ENCODE measurements at places on chromosomes 3 and 15.
A peak's percentile ranks its signal among the peaks of the same experiment; 100 is the strongest.

DNA sequence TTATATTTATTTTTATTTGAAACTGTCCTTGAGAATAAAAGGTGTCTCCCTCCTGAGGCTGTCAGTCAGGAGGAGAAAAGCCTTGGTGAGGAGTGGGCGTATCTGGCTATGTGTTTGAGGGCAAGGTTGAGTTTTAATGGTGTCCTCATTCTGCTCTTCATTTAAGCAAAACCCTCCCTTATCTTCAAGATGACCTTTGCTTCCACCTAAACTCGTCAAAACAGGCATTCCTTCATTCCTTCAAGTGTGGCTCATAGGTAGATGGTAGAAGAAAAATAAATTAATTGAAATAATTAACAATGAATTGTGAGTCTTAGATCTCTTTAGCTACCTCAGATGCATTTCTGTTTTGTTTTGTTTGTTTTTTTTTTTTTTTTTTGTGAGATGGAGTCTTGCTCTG, 39.4 kb upstream of the ATOSA start:
- DNase-seq, result no peak

GRCh38 chr3:99720985-99721632, 82.7 kb downstream of the COL8A1 start:
- DNase-seq, result no peak

DNA sequence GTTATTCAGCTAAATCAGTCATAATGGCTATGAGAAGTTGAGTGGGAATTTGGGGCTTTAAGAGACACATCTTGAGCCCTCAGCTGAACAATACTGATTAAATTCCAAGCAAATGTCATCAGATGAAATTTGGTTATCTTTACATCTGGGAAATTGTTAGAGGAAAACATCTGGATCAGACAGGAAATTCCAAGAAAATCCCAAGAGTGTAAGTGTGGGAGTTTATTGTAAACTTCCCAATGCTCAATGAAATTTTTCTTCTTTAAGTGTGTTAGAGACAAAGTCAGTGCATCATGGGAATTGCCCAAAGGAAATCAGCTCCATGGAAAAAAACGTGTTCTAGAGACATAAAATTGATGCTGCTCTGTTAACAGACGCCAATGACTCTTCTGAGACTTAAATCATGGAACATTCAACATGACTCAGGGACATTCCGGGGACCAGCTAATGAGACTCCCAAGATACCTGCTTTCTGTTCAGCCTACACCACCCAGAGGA, 19.8 kb upstream of the DCLK3 start:
- DNase-seq, result no peak

- DNase-seq, result no peak
Observed at GRCh38 chr3:177352424-177352823, 155.1 kb upstream of the TBL1XR1 start.

- no peak for DNase-seq
Observed at GRCh38 chr3:58588030-58588614, 10.9 kb upstream of the FAM107A start.

- no peak for DNase-seq
Observed at GRCh38 chr3:29214009-29214658, 66.7 kb upstream of the RBMS3 start.

- DNase-seq, result peak; percentile 23
Observed at GRCh38 chr3:134364061-134364935, 9.9 kb downstream of the AMOTL2 start.

- no peak for DNase-seq
Observed at GRCh38 chr3:128081846-128082245, 29.6 kb downstream of the SEC61A1 start.

- peak; percentile 27 for DNase-seq
Observed at GRCh38 chr3:184380627-184381260, 890 bp downstream of the CHRD start.

GRCh38 chr3:79983118-79983517, 215.3 kb upstream of the ROBO1 start:
- no peak for DNase-seq

- DNase-seq, result no peak
Observed at GRCh38 chr15:67806536-67806935, 18.8 kb upstream of the SKOR1 start.

DNA sequence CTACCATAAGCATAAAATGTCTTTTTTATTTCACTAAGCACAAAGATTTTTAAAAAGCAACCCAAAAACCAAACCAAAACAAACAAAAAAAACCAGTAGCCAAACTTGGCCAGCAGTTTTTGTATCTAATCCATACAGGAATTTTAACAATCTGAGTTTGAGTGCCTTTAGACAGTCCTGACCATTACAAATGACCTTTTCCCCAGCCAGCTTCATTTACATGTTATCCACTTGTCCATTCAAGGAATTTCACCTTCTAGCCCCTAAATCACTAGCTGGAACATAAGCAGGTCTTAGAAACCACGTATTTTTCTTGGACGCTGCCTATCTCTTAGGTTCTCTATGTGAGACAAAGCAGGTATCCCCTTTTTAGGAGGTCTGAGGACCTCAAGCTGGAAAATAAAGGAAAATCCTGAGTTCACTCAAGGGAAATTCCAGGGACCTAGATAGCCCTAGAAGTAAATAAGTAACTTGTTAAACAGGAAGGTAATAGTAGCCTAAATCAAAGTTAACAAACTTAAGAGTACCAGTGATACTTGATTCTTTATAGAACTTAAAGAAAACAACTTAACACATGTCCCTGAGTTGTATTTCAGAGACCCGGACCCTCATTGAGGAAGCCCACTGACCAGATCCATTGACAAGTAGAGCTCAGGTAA, 34.2 kb downstream of the CIP2A start:
- no peak for DNase-seq

DNA sequence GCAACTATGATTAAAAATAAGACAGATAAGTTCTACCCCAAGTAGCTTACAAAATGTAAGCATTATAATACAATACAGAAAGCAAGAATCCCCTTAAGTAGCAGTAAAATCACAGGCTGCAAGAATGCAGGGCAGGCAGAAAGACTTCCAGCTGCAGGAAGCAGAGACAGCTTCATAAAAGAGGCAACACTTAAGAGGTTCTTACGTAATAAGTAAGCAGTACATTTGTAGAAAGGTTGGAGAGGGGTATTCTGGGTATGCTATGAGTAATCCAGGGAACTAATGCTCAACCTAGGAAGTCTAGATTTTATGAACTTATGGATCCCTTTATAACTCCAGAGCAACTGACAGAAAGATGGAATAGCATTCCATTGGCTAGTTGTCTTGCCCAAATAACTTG, 151.6 kb downstream of the IL5RA start:
- no peak for DNase-seq

DNA sequence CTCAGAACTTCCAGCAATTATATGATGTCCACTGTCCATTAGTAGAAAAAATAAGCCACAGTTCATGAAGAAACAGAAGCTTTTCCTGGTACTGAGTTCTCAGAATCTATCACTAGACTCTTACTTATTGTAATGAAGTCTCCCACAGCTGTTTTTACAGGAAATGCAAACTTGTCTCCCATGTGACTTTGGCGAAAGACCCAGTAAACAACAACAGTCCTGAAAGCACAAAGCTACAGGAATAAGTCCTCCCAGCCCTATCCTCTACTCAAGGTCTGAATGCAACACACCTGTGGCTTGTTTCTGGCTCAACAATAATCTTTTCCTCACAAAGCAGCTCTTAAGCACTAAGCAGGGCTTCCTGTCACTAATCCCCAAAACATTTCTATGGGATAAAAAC, 55.9 kb downstream of the EOMES start:
- DNase-seq, result no peak

- peak; percentile 34 for DNase-seq
Observed at GRCh38 chr3:10142707-10143560, 1.4 kb downstream of the VHL start.

DNA sequence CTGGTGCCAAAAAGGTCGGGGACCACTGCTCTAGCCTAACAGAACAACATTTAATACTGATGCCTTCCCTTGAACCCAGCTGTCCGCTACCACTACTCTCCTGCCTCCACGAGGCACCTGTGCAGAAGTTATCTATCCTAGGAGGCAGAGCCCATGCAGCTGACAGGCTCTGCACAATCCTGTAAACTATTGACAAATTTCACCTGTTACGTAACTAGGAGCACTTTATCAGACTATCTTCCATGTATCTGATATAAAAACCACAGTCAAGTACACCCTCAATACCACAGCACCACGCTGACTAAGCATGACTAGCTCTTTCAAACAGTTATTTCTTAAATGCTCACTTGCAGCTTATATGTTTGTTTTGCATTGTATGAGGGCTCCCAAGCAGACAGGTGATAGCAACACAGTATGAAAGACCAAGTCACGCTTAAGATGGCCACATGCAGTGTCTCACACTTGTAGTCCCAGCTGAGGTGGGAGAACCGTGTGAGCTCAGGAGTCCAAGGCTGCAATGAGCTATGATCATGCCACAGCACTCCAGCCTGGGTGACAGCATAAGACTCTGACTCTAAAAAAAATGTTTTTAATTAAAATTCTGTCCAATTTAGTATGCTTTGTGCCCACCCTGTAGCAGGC, 4.5 kb upstream of the IL17RC start:
- DNase-seq, result no peak

- peak; percentile 9 for DNase-seq
Observed at GRCh38 chr3:29281344-29282241, 722 bp downstream of the RBMS3 start.

DNA sequence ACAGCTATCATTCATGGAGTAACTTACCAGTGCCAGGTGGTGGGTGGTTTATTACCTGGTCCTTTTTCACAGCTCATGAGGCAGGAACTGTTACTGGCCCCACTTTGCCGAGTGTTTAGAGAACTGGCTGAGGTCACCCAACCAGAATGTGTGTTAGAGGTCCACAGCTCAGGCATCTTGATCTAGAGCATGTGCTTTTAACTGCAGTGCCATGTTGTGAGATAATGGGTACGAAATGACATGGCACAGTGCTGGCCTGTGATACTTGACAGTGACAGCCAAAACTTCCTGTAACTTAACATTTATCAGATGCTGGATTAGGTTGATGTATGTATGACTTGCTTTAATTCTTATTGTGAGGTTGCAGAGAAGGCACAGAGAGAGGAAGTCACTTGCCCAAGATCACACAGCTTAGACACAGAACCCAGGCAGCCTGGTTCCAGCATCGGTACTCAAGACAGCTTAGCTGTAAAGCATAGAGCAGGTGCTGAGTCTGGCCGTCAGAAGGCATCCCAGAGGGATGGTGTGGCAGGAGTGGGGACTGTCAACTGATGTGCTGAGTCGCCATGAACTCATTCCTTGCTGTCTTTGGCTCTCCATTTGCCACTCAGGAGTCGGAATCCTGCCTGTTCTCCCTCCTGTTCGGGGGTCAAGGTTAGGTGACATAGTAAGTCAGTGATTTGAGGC, 9.6 kb downstream of the MCM2 start:
- DNase-seq, result no peak

DNA sequence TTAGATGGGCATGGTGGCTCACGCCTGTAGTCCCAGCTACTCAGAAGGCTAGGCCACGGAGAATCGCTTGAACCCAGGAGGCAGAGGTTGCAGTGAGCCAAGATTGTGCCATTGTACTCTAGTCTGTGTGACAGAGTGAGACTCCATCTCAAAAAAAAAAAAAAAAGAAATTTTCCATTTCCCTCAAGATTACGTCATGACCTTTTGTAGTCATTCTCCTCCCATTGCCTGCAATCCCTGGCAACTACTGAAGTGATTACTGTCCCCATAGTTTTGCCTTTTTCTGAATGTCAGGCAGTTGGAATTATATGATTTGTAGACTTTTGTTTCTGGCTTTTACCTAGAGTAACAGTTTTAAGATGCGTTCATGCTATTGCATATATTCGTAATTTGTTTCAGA, 28.0 kb downstream of the WDR76 start:
- DNase-seq, result no peak

DNA sequence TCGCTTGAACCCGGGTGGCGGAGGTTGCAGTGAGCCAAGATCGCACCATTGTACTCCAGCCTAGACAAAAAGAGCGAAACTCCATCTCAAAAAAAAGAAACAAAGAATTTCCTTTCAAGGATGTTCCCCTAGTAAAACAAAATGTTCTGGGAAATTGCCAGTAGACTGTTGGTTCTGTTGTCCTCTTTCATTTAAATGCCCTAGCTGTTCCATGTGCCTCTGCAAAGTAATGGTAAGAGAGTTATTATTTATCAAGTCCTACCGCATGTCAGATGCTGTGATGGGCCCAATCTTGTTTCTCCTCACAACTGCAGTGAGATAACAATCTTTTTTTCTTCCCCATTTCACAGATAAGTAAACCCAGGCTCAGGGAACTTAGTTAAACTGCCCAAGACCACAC, 254.3 kb upstream of the TPM1 start:
- DNase-seq, result no peak

GRCh38 chr3:38834110-38834509, 18.1 kb upstream of the SCN10A start:
- DNase-seq, result peak; percentile 58

DNA sequence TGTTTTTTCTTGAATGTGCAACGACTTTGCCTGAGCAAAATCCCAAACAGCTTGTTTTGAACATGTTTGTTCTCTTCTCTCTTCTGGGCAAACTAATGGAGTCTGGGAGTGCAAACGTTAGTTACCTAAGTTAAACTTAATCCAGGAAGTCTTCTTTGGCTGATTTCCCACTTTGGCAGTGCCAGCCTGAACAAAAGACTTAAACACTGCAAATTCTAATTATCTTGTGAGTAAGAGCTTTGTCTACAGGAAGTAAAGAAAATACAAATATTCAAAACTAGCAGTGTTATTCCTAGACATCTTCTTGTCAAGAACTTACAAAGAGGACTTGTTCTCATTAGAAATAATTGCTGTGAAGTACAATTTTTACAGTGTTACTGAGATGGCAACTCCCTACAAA, 16.7 kb upstream of the DENND6A start:
- no peak for DNase-seq

- no peak for DNase-seq
Observed at GRCh38 chr3:12751571-12751970, 7.5 kb downstream of the TMEM40 start.

DNA sequence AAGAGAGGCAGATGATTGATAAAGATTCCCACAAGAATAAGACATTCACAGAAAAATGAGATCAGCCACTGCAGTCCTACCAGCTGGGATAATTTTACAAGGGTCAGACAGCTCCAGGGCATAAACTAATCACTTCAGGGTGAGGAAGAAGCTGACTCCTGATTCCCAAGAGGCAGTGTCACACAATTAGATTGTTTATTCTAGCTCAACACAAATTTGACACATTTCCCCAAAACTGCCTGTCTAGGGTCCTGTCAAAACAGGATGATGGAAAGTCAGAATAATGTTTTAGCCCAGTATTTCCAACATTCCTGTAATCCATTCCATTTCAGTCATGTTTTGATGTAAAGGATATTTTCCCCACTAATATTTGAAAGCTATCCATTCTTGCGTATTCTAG, 110.8 kb downstream of the TNIK start:
- DNase-seq, result no peak
